ENCODE measurements at places on chromosomes 16 and 17. TPM values are rescaled to one million over a fixed set of nuclear protein-coding genes. Genes with fewer than 3 reads are reported as not detected.

Gene HBA1
- 2.2 TPM for total RNA-seq

DNA sequence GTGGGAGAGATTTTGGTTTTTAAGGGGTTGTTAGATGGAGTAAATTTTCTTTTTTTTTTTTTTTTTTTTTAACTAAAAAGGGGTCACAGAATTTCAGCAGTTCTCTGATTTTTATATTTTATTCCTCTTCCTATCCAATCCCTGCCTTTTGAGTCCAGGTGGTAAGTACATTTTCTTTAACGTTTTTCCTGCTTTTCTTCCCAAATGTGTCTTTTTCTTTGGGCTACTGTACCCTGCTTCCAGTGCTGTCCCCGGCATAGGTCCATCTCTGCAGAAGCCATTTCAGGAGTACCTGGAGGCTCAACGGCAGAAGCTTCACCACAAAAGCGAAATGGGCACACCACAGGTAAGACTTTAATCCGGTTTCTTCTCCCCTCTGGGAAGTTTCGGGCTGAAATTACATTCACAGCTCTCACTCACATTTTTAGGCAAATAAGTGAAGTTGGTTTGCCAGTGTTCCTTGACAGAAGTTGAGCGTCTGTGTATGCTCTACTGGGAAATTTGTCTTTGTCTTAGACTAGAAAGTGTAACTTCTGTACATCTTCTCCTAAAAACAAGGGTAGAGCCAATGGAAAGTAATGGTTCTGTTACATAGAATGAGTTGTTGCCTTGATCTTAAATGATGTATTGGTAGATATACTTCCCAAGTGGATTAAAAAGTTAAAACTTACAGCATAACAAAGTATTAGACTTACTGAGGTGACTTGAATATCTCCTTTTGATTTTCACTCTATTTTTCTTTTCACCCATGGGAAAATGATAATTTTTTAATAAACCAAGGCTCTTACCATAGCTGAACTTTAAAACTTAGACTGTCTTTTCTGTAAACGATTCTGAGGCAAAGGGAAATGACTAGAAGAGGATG lies 54.5 kb downstream of the TUBD1 start:
- no peak for DNase-seq

DNA sequence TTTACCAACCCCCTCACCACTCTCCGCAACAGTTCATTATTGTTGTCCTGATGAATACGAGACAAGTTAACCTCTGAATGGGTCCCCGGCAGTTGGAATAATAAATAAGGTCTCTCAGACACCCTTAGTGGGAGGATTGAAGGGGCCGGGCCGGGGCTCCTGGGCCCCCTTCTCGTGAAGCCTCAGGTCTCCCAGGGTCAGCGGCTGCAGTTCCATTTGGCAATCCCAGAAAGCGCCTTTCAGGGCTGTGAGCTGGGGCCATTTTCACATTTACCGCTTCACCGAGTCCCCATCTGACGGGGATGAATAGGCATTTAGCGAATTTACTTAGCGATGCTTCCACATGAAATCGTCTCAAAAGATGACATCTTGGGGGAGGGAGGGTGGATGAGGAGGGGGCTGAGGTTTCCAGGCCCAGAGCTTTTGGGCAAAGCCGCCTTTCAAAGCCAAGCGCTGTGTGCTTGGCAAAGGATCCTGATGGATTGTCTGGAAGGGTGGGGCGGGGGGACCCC lies 309.8 kb downstream of the XYLT1 start:
- DNase-seq: no peak

GRCh38 chr16:353404-354290 lies 1.1 kb upstream of the AXIN1 start:
- DNase-seq: no peak

- DNase-seq: no peak
These were observed 314 bp upstream of the ITGA2B start for GRCh38 chr17:44389723-44390202.

DNA sequence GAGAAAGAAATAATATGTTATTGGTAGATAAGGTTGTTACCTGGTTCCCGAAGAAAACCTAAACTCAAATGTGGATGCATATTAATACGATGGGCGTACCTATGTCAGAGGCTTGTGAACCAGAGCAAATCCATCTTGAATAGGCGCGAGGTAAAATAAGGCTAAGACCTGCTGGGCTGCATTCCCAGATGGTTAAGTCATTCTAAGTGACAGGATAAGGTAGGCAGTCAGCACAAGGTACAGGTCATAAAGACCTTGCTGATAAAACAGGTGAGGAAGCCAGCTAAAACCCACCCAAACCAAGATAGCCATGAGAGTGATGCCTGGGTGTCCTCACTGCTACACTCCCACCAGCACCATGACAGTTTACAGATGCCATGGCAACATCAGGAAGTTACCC lies 1400.1 kb downstream of the CDH8 start:
- DNase-seq: no peak

- no peak for DNase-seq
These were observed 21.2 kb upstream of the GINS2 start for GRCh38 chr16:85709766-85710585.

DNA sequence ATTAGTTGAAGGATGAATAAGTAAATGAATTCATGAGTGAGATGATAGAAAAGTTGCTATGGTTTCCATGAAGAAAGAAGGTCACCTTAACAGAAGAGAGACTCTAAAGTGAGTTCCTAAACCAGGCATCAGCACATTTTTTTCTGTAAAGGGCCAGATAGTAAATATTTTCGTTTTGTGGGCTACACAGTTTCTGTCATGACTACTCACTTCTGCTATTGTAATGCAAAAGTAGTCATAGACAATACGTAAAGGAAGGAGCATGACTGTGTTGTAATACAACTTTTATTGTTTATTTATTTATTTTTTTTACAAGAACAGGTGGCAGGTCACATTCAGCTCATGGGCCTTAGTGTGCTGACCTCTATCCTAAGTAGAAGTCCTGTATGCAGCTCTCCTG lies 426.1 kb upstream of the DYNLRB2 start:
- no peak for DNase-seq

- no peak for DNase-seq
These were observed 8.6 kb downstream of the NUDT16L1 start for GRCh38 chr16:4701791-4702465.

- no peak for DNase-seq
These were observed 49.8 kb downstream of the WDR45B start for GRCh38 chr17:82598256-82599119.

DNA sequence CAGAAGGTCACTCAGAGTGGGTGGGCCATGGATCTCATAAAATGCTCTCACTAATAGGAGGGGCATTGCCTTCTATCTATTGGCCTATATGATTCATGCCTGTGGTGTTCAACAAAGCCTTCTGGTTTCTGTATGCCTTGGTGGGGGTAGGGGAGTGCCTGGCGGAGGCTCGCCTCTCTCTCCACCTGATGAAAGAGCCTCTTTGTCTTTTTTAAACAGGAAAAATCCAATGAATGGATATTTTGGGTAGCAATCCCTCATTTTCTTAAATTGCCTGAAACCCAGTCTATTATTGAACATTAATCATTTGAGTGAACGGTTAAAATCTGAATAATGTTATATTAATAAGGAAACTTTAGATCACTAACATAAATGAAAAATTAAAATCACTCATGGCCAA lies 90.6 kb downstream of the TOX3 start:
- DNase-seq: no peak

Gene CPNE7
- 43.1 TPM for total RNA-seq

- DNase-seq: no peak
These were observed 194.4 kb upstream of the KCNJ16 start for GRCh38 chr17:69880591-69881112.

- DNase-seq: no peak
These were observed 9.7 kb downstream of the CSF3 start for GRCh38 chr17:40024901-40025300.

Gene MRM3
- 27.6 TPM for total RNA-seq

DNA sequence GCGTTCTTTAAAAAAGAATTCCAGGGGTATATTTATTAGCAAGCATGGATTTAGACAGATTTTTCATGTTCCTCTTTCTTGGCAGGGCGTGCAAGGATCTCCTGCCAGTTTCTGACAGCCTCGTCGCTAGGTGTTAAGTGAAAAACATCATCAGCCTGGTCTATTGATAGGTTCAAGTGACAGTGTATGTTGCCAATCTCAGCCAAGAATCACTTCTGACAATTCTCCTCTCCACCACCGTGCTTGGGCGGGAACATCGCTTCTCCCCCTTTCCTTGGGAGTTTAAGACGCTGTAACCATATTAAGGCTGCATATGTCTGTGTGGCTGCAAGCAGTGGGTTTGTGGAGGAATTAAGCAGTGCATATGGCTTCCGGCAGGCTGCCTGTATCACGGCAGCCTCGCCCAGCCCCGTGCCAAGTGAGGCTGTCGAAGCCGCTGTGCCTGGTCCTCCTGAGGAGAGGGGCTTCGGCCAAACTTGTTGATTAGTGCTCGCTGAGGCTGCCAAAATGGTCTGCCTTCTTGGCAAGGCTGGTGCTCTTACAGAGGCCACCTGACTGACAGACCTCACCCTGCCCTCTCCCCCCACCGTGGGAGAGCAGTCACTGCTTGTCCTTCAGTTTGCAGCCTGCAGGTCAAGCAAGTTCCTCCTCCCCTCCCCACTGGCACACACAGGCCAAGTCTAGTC lies 132.2 kb upstream of the MPHOSPH6 start:
- no peak for DNase-seq

Gene CMTM2
- not detected for total RNA-seq

DNA sequence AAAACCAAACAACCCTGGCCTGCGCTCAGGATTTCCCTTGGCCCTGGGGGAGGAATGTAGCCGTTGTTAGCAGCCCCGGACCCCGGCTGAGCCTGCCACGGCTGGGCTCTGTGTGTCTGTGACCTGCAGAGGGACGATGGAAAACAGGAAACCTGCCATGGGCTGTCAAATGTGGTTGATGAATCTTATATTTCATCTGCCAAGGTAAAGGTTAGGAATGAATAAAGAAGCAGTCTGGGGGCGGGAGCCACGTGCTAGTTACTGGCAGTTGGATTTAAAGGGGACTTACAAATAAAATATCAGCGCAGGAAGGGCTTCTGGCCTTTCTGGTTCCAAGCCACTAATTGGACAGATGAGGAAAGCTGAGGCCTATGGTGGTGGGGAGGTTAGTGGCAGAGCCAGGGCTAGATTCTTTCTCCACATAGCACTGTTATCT lies at the start of gene KRT23:
Gene KRT23 (minus strand): TSS at position 263 of the 436 bp plus-strand sequence. CDS start 1,043 bp downstream, outside the sequence.
- no peak for DNase-seq

- no peak for DNase-seq
These were observed 41.3 kb upstream of the DNAH17 start for GRCh38 chr17:78618264-78619066.

DNA sequence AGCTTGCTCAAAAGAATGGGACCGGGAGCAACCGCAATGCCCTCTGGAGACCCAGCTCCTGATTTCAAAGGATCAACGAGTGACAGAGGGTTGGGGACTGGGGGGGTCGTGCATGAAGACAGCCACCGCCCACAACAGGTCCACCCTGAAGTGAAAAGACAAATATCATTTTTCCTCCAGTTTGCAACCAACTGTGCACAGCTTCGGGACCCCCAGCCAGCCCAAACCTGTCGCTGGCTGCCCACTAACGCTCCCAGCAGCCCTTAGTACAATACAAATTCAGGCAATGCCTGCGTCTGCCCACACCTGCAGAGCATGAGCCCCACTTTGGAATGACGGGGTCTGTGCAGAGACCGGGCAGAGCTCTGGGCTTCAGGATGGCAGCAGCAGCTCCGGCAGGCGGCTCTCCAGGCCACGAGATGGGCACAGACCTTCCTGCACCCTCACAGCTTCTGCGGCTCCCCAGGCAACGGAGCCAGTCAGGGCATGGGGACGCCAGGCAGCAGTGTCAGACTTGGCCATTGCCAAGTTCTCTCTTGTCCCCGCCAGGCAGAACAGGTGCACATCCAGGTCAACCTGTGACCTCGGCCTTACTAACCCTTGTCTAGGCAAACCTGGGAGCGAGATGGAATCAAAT lies 60.1 kb downstream of the TBC1D16 start:
- no peak for DNase-seq

GRCh38 chr16:71537643-71538042 lies 11.4 kb downstream of the CHST4 start:
- DNase-seq: peak; percentile 31

Gene CX3CL1
- not detected for total RNA-seq

GRCh38 chr17:31869797-31870568 lies 10.9 kb upstream of the COPRS start:
- DNase-seq: no peak

GRCh38 chr17:77824780-77825280 lies 133.7 kb upstream of the TNRC6C start:
- DNase-seq: no peak

GRCh38 chr17:15651583-15652110 lies 32.1 kb upstream of the FBXW10B start:
- DNase-seq: peak; percentile 99

Gene SEZ6L2
- 18.7 TPM for total RNA-seq

GRCh38 chr16:78325468-78326352 lies 226.3 kb downstream of the WWOX start:
- DNase-seq: no peak

DNA sequence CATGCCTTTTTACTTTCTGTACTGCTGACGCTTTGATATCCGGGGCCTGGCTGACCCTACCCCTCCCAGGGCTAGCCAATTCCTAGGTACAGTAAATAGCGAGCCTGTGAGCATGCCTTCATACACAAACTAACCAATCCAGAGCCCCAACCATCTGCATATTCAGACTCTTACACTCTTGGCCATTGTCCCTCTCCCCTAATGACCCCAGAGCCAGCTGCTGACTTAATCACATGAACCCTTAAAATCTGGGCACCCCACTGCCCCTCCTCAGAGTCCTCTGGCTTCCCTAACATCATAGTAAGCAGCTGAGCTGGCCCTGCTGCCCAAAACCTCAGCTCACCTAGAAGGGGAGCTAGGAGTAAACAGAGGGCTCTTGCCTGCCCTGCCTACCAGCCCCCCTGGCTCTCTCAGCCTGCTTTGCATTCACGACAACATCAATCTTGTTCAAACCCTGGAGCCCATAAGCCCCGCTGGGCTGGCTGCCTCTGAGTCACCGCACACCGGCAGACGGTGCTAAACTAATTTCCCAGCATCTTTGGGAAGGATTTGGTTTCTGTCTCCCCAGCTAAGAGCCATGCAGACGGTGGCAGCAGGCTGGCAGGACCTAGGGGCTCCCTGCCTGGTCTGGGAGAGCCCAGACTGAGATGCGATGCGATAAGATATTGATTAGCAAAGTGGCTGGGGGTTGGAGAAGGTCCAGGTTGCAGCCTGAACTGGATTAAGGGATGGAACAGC lies 63.2 kb downstream of the CLEC19A start:
- no peak for DNase-seq

DNA sequence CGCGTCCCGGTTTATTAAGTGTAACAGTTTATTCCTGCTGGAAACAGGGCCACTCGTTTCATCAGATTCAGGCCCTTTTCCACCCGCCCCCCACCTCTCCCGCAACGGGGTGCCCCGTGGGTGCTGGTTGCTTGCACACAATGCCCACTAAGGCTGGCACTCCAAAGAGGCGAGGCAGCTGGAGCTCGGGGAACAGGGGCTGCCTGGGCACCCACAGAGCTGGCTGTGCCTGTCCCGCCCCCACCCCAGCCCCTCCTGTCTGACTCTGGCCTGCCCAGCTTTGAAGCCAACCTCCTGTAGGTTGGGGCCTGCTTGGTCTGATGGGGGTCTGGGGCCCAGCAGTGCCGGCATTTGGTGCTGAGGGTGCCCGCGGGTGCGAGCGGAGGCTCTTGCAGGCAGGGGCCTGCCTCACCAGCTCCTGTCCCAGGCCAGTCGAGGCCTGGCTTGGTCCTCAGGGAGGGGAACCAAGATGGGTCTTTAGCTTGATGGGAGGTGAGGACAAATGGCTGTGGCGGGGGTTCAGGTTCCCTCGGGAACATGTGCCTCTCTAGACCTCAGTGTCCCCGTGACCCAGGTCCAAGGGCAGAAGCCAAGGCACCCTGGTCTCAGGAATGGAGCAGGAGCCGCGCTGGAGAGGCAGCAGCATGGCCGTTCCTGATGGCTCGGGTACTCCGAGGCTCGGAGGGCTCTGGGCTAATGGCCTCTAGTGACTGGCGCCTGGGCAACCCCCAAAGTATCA lies 20.1 kb downstream of the MYBBP1A start:
- no peak for DNase-seq

Gene TP53TG3
- not detected for total RNA-seq

Gene KIF2B
- not detected for total RNA-seq
